NCI-H2107 (cell line): ENCODE measurements at places on chromosomes 2 and 18.

DNA sequence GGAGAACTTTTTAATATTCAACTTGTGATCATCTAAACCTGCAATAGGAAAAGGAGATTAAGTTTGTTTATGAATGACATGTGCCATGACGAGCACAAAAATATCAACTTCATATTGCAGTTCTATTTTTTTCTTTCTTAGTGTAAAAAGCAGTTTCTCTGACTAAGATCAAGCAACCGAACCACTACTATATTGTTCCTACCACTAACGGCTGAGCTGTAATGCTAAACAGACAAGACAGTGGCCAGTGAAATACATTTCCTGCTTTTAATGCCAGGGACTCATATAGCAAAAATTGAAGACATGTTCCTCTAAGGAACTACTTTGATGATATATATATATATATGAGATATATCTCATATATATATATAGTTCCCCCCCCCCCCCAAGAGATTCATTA lies 1705.6 kb upstream of the TMEFF2 start:
- no peak for DNase-seq

- DNase-seq = no peak
Observed at GRCh38 chr18:6842081-6842480, 112.6 kb downstream of the ARHGAP28 start.

DNA sequence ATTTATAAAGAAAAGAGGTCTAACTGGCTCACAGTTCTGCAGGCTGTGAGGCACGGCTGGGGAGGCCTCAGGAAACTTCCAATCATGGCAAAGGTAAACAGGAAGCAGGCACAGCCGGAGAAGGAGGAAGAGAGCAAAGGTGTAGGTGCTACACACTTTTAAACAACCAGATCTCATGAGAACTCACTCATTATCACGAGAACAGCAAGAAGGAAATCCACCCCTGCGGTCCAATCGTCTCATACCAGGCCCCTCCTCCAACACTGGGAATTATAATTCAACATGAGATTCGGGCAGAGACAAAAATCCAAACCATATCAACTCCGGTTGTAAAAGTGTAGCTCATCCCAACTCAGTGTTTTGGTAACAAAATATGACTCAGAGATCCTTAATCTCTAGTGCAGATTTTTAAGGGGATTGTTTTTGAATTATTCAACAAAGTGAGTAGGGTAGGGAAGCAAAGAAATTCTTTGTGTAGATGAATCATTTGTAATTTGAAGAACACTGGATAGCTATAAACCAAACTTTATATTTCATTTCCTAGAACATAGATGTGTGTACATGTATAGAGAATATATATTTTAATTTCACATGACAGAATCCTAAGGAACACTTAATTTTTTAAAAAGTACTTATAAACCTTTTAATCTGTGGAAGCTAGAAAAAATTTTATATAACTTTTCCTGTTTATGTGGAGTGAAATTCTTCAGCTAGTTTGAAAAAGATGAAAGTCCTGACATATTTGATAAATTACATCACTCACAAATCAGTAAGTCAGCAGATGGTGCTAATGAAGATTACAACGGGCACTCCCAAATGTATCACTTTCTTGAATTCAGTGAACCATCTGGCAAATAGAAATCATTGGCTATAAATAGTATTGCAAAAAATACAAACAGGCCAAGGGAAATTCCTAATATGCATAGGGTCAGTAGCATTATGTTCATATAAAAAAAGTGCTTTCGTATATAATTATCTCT lies 130.1 kb downstream of the OLA1 start:
- no peak for DNase-seq

DNA sequence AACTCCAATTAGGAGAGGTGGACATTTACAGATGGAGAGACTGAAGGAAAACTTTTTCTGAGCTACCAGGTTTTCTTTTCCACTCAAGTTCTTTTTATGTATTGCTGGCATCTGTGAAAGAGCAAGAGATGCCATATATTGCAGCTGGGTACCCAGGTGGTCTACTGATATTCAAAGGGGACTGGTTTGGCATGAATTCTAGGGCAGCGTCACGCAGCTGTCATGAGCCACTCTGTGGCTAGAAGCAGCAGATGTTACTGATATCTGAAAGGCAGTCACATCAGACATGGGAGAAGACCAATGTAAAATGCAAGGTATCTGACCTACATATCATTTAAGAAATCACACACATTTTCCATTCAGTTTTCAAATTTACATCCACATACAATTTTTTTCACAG lies 408.8 kb downstream of the GALNT13 start:
- no peak for DNase-seq

- DNase-seq = no peak
Observed at GRCh38 chr2:60213865-60214625, 339.4 kb downstream of the BCL11A start.

DNA sequence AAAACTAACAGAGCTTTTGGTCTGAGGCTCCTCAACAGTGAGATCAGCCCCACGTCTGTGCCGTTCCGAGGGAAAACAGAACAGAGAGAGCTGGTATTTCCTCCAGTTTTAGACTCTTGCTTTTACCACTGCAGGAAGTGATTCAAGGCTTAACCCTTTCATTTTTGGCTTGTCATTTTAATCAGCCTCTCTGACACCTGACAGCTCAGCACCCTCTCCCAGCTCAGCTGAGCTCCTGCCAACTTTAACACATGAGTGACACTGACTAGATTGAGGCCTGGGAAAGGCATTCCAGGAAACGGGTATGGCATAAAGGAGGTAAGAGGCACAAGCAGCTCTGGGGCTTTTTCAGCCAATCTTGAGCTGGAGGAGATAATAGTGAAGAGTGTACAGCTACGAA lies 239.4 kb upstream of the SKOR2 start:
- DNase-seq = no peak

- DNase-seq = no peak
Observed at GRCh38 chr2:158730621-158731140, 64.4 kb upstream of the DAPL1 start.

DNA sequence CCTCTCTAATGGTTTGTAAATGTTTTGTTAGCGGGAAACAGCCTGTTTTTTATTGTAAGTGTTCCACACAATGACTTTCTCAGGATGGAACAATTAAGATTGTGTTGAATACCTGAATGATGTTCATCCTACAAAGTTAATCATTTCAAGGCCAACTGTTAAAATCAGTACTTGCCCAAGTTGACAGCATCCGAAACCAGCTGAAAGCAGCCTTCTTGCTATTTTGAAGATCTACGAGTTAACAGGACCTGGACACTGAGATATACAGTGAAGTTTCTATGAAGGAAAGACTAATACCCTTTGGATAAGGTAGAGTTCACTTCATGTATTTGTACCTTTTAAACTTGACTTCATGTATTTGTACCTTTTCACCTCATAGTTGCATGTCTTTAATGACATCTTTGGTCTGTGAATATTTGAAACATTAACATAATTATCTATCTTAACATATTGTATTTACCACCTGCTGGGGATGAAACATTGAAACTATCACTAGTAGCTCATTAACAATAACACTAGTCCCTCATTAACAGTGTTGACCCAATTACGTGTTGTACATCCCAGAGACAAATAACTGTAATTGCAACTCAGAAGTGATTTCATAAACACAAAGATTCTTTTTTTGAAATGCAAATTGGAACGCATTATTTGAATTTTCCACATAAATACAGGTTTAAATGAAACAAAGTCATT lies 556.0 kb upstream of the MEX3C start:
- no peak for DNase-seq

DNA sequence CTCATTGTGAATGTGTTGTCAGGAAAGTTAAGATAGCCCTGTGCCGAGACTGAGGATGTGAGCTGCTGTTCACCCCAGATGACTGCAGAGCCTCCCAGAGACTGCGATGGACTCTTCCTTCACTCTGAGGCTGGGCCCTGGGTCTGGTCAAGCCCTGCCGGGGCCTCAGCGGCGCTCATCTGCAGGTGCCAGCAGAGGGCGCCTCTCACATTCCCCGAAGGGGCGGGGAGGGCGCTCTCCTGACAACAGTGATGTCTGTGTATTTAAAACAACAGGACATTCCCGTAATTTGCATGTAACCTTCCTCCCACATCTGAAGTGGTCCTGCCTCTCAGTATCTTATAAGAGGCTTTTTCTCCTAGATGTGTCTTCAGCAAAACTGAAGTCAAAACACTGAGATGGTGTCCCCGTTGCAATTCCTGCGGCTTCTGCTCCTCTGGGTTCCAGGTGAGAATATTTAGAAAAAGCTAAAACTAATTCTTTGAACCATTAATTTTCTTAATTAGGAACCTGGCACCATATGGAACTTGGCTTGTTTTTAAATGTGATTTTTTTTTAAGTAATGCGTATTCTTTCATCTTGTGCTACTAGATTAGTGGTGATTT lies 1377.9 kb downstream of the RPIA start:
- DNase-seq = no peak

DNA sequence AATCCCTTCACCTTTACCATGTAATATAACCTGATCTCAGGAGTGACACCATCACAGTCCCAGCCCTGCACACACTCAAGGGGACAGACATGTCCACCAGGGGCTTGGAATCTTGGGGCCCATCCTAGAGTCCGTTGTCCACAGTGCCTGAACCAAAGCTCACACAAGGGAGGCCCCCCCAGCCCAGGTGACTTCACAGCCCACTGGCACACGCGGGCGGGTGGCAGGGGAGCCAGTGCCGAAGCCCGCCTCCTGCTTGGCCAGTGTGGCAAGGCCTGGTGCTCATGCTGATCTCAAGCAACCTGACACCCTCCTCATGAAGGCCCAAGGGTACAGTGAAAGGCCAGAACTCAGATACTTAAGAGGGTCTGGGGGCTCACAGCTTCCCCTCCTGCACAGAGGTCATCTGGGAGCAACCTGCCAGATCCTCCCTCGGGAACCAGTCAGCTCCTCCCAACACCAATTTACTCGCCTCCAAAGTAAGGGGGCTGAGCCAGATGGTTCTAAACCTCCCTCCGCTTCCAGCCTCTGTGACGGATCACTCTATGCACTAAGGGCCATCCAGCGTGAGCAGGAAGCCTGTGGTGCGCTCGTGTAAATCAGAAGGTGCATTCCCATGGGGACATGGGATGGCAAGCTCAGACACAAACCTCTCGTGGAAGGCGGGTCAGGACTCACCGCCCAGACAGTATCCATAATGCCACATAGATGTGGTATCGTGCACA lies 3.2 kb upstream of the RAB17 start:
- DNase-seq = no peak

DNA sequence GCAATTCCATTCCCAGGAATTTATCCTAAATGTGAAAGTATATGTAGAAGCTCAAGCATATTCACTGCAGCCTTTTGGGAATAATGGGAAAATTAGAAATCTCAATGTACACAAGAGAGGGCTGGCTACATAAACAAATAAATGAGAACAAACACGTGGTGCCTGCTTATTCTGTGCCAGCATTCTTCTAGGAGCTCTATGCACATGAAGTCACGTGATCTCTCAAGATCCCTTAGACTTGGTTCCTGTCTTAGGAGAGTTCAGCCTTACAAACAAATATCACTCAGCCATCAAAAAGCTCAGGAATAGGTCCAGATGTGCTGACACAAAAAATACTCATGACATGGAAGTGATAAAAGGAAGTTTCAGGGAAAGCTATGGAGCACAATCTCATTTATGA lies 92.9 kb upstream of the SP3 start:
- no peak for DNase-seq
